MCF 10A (cell line): ENCODE measurements at places on chromosomes 6 and 20. TPM values are rescaled to one million over a fixed set of nuclear protein-coding genes. Genes with fewer than 3 reads are reported as not detected.

- DNase-seq: no peak
Observed at GRCh38 chr6:71391126-71391525, 102.5 kb downstream of the OGFRL1 start.

DNA sequence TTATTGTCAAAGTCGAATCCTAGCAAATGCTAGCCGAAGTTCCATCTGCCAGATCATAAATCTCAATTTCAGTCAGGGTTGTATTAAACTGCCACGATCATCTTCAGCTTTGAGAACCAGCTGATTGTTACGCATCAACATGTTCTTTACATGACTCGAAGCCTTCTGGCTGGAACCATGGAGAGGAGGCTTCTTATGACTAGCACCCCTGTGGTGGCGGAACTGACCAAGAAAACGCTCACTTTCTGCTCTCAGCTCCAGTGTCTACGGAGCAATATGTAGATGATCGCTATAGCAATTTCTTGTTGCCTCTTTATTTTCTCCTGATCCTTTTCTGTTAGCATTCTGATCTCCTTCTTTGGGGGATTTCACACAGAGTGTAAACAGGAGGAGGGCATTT, 479.4 kb upstream of the SLC35B3 start:
- no peak for DNase-seq

DNA sequence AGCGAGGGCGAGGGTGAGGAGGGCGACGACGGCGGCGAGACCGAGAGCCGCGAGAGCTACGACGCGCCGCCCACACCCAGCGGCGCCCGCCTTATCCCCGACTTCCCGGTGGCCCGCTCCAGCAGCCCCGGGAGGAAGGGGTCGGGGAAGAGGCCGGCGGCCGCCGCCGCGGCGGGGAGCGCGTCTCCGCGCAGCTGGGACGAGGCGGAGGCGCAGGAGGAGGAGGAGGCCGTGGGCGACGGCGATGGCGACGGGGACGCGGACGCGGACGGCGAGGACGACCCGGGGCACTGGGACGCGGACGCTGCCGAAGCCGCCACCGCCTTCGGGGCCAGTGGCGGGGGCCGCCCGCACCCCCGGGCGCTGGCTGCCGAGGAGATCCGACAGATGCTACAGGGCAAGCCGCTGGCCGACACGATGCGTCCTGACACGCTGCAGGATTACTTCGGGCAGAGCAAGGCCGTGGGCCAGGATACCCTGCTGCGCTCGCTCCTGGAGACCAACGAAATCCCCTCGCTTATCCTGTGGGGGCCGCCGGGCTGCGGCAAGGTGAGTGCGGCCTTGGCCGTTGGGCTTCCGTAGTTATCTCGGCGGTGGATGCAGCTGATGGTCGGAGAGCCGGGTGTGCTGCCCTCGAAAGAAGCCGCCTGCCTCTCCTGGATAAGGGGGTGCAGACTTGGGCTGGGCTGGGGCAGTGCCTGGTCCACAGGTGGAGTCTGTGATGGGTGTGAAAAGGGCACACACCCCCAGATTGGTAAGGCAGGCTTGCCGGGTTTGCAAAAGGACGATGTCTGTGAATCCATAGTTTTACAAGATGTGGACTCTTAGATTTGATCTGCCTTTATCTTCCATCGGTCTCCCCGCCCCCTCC, 938 bp downstream of the WRNIP1 start:
- no peak for DNase-seq

DNA sequence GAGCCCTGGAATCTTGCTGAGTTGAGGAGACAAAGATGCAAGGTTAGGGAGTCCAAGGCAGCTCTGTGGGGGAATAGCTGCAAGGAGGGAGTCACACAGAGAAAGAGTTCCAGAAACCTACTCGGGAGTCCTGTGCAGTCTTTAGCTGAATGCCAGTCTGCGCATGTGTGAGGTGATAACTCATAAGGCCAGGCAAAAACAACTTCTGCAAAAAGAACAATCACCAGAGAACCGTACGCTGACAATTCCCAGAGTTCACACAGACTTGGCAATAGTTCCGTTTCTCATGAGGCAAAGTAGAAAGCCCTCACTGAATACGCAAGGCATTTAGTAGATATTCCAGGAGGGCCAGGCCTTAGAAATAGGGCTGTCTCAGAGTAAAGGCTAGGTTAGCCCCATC, 135.2 kb upstream of the TAB2 start:
- DNase-seq: no peak

- no peak for DNase-seq
Observed at GRCh38 chr6:151869787-151870186, 62.3 kb downstream of the ESR1 start.

DNA sequence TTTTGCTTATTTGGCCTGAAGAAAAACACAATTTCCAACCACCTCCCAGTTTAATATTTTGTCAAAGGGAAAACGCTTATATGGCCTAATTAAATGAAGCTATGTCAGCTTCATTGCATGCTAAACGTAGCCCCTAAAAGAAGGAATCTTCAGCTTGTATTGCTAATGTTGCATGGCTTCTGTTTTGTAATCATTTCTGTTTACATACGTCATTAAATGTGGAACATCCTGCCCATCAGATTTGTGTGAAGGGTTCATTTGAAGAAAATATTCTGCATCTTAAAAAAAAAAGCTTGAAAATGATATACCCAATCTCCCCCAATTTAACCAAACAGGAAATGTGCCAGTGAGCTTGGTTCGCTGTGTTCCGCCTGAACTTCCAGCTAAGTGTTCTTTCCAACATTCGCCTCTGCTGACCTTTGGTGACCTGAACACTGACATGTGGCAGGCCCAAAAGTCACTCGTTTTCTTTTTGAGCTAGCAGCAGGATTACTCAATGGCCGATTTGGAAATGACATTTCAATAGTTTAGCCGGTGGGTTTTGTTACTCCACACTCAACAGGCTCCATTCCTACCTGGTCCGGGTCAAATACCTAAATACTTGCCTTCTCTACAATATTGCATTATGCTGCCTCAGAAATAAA, 12.7 kb upstream of the SIRT5 start:
- DNase-seq: no peak

GRCh38 chr20:53578492-53579222, 15.0 kb downstream of the ZNF217 start:
- DNase-seq: peak; percentile 91

- peak; percentile 9 for DNase-seq
Observed at GRCh38 chr20:23550227-23550626, 18.1 kb downstream of the CST9L start.

GRCh38 chr6:53906103-53906502, 111.3 kb downstream of the LRRC1 start:
- DNase-seq: no peak

GRCh38 chr6:3809982-3810381, 39.2 kb upstream of the FAM50B start:
- DNase-seq: no peak

GRCh38 chr6:56043076-56043475, 167.7 kb upstream of the BMP5 start:
- no peak for DNase-seq

DNA sequence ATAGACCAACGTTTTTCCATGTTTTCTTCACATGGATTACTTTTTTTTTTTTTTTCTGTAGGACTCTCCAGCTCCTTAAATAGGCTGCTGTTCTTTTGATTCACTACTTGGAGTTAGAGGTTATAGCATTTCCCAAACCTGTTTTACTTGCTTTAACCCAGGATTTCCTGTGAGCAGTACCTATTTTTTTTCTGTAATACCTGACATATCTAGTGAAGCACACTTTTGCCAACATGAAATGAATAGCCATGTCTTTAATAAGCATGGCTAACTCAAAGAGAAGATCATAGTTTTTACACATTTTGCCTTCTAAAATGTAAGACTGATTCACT, 137.0 kb downstream of the FOXA2 start:
- DNase-seq: no peak

DNA sequence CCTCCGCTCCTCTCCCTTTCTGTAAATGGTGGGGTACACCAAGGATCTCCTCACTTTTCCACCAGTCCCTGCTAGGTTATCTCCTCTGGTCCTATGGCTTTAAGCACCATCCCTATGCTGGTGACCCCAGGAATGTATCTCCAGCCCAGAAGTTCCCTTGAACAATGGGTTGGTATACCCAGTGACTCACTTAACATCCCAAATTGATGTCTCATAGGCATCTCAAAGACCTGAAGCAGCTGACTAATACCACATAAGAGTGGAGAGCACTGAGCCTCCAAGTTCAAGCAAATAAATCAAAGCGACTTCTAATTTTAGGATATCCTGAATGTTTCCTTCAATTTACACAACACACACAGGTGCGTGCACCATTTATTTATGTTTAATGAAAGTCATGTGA, 48.3 kb downstream of the ADGRF1 start:
- peak; percentile 81 for DNase-seq

DNA sequence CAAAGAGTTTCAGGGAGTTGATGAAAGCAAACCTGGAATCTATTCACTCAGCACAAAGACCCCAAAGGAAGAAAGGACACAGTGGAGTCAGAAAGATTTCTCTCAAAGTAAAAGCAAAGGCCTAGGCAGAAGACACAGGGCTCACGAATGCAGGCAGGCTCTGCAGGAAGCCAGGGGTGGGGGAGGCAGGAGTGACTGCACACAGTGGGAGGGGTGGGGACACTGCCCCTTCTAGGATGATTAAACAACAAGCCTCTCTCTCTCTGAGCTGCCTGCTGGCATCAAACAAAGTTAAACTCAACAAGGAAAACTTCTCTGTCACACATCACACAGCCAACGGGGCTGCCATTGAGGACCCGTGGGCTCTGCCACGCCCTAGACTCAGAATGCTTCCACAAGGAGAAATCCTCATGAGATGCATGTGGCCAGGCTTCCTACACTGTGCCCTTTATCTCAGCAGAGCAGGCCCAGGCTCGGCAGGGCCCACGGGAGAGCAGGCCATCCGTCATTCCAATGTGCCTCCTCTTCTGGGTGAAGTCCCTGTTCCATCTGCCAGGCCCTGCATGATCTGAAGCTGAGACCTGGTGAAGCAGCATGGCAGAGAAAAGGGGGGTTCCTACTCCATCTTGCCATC, 70.1 kb downstream of the RAMACL start:
- no peak for DNase-seq

DNA sequence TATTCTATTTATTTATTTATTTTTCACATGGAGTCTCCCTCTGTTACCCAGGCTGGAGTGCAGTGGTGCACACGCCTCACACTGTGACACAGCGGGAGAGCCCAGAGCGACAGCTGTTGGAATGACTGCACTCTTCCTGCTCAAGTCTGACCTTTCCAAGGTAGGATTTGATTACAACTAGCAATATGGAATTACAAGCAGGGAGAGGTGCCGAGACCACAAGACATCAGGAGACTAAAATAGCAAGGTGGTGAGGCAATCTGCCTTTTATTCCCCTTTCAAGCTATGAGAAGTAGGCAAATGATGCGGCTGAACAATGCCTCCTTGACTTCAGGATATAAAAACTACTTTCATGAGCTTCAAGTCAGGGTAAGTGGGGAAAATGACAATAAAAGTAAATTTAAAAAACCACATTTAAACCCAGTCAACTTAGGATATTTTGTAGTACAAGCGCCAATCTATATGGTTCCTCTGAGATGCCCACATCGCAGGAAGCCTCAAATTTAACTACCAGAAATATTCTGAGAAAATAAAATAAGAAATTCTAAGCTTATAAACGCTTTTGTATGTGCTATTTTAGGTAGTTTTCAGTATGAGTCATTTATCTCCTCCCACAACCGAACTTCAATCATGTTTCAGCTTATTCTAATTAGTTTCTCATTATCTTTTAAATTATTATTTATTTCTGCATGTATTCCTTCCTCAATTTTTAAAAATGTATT, 146.9 kb upstream of the SGK1 start:
- DNase-seq: peak; percentile 76

DNA sequence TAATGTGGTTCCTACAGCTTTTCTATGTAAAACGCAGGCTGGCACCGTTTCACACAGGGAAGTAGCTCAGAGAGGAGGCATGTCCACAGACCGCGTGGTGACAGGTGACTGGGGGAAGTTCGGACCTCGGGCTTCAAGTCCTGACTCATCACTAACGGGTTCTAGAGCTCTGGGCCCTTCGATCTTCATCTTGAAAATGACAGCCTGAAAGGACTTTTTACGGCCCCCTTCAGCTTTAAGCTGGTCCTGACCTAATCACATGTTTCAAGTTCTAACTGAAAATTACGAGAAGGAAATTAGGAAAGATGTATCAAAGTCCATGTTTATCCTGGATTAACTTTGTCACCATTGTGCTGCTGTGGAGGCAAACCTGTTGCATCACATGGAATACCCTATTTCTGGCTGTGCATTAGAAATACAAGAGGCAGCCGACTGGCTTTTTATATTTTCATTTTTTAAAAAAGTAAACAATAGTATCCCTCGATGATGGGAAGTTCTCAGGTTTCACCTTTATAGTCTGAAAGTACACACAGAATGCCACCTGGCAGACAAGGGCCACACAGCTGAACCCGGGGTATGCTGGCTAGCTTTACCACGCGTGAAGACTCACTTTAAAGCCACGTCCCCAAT, 2.0 kb downstream of the MAN1A1 start:
- DNase-seq: no peak

The QRSL1 gene
- 14.0 and 16.4 TPM in 2 replicates for total RNA-seq

The CRISP2 gene
- not detected in 2 replicates for total RNA-seq

The EYA4 gene
- not detected in 2 replicates for total RNA-seq

The PARD6B gene
- total RNA-seq: 5.3 and 5.8 TPM in 2 replicates

The TTK gene
- total RNA-seq: 11.9 and 19.1 TPM in 2 replicates
